ENCODE measurements at places on chromosomes 4 and X.
A peak's percentile ranks its signal among the peaks of the same experiment; 100 is the strongest.

GRCh38 chrX:103437147-103437873, 61.0 kb downstream of the BEX3 start:
- no peak for DNase-seq

DNA sequence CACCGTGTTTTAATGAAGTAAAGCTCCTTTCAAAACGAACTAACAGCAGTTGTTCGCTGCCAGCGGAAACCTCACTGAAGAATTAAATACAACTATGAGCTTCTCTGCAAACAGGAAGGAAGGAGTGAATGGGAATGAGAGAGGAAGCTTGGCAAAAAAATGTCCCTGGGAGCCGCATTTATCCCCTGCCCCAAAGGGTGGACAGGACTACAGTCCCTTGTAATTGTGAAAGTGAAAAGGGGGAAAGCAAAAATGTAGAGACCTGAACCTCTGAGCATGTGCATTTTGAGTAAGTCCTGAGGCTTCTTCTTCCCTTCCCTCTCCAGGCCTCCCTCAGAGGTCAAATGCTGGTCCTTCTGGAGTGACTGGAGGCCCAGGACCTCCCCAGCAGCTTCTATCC, 53.8 kb upstream of the BMP2K start:
- no peak for DNase-seq

DNA sequence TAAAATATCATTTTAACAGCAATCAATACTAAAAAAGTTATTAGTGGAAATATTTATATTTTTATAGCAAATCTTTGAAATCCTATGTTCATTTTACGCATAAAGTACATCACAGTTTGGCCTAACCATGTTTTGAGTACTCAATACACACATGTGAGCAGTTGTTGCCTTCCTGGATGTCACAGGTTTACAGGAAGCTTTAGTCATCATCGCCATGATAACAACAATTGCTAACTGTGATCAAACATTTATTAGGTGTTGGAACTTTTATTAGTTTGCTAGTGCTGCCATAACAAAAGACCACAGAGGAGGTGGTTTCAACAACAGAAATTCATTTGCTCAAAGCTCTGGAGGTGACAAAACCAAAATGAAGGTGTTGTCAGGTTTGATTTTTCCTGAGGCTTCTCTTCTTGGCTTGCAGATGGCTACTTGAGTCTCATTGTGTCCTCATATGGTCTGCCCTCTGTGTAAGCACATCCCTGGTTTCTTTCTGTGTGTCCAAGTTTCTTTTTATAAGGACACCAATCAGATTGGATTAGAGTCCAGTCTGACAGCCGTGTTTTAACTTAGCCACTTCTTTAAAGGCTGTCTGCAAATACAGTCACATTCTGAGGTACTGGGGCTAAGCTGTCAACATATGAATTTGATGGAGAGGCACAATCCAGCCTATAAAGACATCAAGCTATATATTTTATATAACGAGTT, 43.1 kb upstream of the BOD1L1 start:
- no peak for DNase-seq

DNA sequence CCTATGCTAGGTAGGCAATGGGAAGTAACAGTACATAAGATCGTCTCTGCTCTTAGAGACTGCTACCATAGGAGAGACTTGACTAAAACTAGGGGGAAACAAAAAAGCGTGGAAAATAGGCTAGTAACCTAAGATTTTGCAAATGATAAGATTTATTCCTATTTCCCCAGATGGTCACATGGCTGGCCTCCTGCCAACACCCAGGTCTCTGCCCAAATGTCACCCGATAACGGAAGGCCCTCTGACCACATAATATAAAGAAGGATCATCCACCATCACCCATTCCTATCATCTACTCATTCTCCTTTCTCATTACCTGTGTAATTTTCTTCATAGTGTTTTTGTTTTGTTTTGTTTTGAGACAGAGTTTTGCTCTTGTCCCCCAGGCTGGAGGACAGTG, 4.7 kb downstream of the LAMP2 start:
- DNase-seq: no peak

GRCh38 chr4:114562176-114562904, 36.3 kb upstream of the UGT8 start:
- no peak for DNase-seq

GRCh38 chrX:50648156-50648555, 165.8 kb downstream of the SHROOM4 start:
- no peak for DNase-seq

GRCh38 chr4:181289198-181289597, 954.0 kb upstream of the TENM3 start:
- no peak for DNase-seq

- no peak for DNase-seq
Measured at GRCh38 chr4:85932500-85933290, 427.2 kb downstream of the MAPK10 start.

GRCh38 chr4:1330761-1331590, 16.0 kb upstream of the UVSSA start:
- no peak for DNase-seq

DNA sequence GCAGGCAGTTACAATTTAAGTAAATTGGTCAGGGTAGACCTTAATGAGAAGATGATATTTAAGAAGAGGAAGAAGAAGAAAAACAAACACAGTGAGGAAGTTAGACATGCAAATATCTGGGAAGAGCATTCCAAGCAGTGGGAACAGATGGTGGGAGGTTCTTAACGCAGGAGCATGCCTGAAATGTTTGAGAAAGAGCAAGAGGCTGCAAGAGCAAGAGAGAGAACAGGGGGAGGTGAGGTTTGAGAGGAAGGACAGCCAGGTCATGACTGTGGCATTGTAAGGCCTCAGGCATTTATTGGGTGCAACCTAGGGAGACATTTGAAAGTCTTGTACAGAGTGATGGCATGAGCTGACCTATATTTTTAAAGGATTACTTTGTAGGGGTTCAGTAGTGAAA, 136.0 kb downstream of the UGT8 start:
- DNase-seq: no peak

DNA sequence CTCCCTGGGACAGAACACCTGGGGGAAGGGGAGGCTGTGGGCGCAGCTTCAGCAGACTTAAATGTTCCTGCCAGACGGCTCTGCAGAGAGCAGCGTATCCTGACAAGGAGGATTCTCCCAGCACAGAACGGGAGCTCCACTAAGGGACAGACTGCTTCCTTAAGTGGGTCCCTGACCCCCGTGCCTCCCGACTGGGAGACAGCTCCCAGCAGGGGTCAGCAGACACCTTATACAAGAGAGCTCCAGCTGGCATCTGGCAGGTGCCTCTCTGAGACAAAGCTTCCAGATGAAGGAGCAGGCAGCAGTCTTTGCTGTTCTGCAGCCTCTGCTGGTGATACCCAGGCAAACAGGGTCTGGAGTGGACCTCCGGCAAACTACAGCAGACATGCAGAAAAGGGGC, 44.5 kb upstream of the FAAH2 start:
- DNase-seq: no peak

GRCh38 chrX:31036895-31037294, 34.9 kb downstream of the FTHL17 start:
- DNase-seq: peak; percentile 20

- DNase-seq: peak; percentile 42
Measured at GRCh38 chr4:110087070-110087708, 111.2 kb downstream of the ELOVL6 start.

GRCh38 chr4:40199999-40200874, 3.4 kb downstream of the RHOH start:
- DNase-seq: no peak

GRCh38 chr4:26905172-26905571, 44.5 kb downstream of the STIM2 start:
- DNase-seq: no peak

GRCh38 chr4:16450724-16451123, 224.5 kb upstream of the TAPT1 start:
- DNase-seq: no peak

All from ACHN (cell line).